NCI-H2171 (cell line): ENCODE measurements at places on chromosomes 12 and 14.
A peak's percentile ranks its signal among the peaks of the same experiment; 100 is the strongest.

DNA sequence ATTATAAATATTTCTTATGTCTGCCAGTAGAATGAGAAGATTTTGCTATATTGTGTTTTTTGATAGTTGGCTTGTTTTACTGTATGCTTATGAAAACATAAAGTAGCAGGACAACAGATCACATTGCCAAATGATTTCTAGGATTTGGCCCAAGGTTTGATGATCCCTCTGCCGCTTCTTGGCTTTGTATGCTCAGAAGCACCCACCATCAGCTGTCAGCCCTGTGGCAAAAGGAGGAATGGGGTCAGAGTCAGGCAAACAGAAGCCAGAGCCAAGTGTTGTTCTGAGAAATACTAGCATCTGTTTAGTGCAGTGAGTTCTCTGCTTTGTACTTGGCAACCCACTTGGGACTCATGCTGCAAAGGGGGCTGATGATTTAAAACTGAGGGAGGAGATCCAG, 152.2 kb downstream of the PDE3A start:
- DNase-seq: no peak

DNA sequence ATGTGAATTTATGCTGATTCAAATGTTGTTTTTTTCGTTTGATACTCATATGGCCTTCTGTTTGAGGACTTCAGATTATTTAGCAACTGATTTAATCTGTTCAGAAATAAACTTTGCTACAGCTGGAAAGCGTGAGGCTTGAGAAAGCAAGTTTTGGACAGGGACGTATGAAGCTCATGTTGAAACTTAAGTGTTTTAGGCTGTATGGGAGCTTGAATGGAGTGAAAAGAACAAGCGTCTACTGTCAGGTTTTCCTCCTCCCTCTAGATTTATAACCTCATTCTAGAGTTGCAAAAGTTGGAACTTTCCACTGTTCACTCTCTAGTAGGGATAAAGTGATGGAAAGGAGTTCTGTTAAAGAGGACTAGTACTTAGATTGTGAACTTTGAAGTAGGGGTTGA, 1.0 kb downstream of the PRPF39 start:
- no peak for DNase-seq

- no peak for DNase-seq
Measured at GRCh38 chr12:60070552-60070951, 474.7 kb downstream of the SLC16A7 start.

DNA sequence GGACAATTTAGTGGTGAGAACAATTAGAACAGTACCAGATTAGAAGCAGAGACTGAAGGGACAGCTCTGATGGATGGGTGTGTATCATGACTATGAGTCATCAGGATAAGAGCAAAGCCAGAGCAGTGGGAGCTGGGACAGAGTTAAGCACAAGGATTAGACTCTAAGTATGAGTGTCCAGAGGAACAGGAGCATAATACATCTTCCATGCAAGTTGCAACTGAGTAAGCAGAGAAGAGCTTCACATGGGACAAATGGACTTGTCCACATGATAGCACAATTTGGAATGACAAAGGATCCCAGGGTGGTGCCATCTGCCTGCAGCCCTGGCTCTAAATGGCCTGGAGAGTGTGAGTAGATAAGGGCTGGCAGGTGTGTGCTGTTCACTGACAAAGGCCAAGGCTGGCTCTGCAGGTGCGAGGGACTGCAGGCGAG, 226.4 kb upstream of the CAND1 start:
- DNase-seq: no peak

DNA sequence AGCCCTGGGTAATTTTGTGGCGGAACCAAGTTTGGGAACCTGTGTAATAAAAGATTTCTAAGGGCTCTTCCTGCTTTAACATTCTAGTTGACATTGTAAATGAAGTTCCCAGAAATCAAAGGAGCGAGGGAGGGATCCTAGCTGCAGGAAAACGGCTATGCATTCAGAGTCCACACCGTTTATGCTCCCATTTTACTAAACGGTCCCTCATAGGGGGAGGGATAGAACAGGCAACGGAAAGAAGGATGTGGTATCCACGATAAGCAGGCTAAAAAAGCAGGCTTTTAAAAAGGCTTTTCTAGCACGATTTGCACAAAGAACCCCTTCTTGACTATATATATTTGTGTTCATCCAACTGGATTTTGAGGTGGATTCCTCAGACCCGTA, 559 bp downstream of the SYNJ2BP start:
- DNase-seq: no peak

GRCh38 chr14:24954037-24954699, 95.8 kb downstream of the STXBP6 start:
- DNase-seq: no peak

DNA sequence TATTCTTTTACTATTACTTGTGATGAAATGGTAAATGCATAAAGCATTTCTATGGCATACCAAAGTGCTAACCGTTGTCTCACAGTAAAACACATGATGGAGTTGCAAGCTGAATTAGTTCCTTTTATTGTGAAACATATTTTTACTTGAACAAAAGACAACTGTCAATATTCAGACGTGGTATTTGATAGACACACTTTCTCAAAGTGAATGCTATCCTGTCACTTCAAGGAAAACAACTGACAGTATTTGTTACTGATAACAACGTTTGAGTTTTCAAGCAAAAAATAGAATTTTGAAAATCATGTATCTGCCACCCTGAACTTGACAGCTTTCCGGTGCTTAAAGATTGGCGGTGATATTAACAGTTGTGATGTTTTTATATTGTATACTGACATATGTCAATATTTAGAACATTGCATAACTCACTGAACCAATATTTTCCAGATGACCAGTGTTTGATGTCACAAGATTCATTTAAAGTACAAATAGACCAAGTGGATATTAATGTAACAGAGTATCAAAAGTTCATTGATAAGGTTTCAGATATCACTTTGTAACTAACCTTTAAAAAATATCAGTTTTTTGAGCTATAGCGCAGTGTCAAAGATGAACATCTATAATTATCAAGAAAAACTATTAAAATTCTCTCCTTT, 153.4 kb upstream of the AEBP2 start:
- DNase-seq: no peak

DNA sequence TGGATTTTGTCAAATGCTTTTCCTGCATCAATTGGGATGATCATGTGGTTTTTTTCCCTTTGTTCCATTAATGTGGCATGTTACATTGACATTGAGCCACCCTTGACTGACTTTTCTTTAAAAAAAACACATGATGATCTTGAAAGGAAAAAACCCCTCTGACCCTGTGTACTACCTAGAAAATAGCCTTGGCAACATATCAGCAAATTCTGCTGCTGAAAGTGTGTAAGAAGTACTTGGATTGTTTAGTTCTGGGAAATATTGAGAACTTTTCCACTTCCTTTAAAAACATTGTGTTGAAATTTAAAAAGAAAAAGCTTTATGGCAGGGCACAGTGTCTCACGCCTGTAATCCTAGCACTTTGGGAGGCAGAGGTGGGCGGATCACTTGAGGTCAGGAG, 20.7 kb downstream of the ACACB start:
- DNase-seq: no peak

- no peak for DNase-seq
Measured at GRCh38 chr14:106459971-106460730, 933.8 kb downstream of the TMEM121 start.

GRCh38 chr12:40314927-40315326, 90.1 kb downstream of the LRRK2 start:
- no peak for DNase-seq

- no peak for DNase-seq
Measured at GRCh38 chr12:49507139-49507538, 31.7 kb upstream of the KCNH3 start.

DNA sequence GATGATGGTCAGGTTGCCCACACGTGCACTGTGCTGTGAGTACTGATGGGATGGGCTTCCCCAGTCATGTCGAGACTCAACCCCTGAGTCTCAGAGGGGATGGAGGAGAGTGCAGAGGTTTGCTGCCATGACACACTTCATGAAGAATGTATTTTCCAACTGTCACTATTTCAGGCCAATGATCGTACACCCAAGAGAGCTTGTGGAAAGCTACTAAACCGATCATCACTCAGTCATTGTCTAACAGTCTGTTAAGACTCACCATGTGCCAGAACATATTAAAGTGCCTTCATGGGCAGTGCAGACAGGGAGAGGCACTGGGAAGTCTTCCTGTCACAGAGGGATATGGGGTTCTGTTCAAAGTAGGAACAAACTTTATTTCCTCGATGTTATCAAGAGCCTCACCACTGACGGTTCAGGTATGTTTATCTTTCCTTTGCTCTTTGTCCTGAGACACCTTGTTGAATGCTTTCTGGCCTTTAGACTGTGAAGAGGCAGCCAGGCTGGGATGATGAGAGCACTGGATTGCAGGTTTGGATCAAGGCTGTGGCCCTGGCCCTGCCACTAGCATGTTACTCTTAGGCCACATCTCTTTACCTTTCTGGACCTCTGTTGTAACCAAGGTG, 41.6 kb upstream of the NTF3 start:
- no peak for DNase-seq

DNA sequence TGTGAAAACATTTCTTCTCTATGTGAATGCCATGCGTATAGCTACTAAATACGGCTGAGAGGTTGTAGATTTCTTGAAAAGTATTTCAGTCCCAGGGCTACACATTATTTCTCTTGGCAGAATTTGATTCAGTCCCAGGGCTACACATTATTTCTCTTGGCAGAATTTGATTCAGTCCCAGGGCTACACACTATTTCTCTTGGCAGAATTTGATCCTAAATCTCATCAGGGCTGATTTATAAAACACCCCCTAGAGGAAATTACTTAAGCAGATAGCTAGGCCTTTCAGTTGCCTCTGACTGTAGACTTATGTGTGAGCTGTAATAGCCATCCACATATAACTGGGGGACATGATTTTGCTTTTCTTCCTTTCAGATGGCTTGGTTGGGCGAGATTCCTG, 50.4 kb downstream of the AK7 start:
- DNase-seq: no peak

- DNase-seq: peak; percentile 94
Measured at GRCh38 chr12:106179086-106179485, 40.3 kb upstream of the NUAK1 start.

GRCh38 chr14:65303899-65304222, 108.7 kb upstream of the FUT8 start:
- DNase-seq: no peak

- no peak for DNase-seq
Measured at GRCh38 chr14:50677527-50678063, 9.5 kb upstream of the SAV1 start.

GRCh38 chr14:47442211-47442610, 233.2 kb downstream of the MDGA2 start:
- DNase-seq: no peak

GRCh38 chr12:118357257-118358007, 15.3 kb downstream of the TAOK3 start:
- DNase-seq: no peak

DNA sequence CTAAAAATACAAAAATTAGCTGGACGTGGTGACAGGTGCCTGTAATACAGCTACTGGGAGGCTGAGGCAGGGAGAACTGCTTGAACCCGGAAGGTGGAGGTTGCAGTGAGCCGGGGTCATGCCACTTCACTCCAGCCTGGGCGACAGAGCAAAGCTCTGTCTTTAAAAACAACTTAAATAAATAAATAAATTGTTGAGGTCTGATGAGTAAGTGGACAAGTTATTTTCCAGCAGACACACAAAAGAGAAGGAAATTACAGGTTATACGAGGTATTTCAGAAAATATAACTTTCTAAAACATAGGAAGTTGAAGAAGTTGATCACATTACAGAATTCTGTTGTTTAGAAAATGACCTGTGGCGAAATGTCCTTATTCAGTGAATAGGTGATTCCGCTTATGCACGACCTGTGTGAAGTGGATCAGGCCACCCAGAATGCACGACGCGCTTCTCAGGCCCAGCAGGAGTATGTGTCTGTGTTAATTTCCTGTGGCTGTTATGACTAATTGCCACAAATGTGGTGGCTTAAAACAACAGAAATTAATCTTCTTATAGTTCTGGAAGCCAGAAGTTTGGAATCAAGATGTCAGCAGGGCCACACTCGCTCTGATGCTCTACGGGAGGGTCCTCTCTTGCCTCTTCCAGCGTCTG, 38.1 kb downstream of the P2RX7 start:
- DNase-seq: no peak

DNA sequence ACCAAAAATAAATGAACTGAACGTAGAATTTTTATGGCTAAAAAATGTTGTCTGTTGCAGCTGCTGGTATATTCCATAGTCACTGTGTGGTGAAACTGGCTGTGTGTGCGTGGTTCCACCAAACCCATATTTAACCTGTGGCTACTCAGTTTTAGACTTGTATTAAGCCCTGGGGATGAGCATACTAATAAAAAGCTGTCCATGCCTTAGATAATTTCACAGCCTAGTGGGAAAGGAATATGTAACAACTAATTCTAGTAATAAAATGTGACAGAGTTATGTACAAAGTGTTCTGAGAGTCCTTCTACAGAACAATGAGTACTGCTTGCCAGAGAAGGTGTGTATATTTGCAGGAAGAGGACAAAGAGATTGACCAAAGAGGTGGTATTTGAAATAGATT, 125.5 kb downstream of the TMTC3 start:
- no peak for DNase-seq

- DNase-seq: peak; percentile 21
Measured at GRCh38 chr12:55744340-55745030, 1.6 kb downstream of the GDF11 start.

DNA sequence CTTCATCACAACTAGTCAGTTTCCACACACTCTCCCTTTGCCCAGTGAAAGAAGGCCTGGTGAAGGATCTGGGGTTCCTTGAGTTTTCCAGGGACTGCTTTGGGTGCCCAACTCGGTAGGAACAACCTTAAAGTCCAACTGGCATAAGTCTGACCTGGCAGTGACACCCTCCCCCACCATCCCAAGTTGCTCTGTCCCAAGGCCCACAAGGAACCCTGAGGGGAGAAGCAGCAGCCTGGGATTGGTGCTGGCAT, 1.6 kb downstream of the KMT2D start:
- DNase-seq: no peak

DNA sequence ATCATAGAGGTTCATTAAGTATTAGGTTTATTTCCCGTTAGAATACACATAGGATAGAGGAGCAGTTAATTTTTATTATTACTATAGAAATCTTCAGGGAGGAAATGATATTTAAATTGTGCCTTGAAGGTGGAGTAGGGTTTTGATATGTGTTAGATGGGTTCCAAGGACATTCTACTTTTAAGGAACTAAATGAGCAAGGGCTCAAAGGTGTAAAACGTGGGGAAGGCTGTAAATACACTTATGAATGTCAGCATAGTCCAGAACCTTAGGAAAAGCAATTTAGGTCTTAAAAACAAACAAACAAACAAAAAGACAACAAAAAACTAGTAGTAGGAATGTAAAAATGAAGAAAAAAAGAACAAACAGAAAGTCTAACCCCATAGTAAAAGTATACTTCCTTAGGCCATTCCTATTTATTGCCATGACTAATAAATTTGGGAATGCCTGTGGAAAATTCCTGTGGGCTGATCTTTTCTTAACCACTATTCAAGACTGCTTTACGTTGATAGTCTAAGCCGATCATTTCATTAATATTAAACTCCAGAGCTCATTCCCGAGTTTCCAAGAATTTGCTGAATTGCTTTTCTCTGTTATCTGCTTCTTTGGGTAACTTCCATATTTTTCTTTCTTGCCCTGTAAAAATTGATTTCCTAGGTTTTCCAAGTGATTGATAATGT, 180.3 kb downstream of the RAD51B start:
- DNase-seq: no peak
